ENCODE measurements at places on chromosomes 7 and 10. TPM values are rescaled to one million over a fixed set of nuclear protein-coding genes. Genes with fewer than 3 reads are reported as not detected.

The EPHB6 gene
- total RNA-seq: 32.3 TPM

The GATA3 gene
- 0.35 TPM for total RNA-seq

The TCAF2 gene
- 1.8 TPM for total RNA-seq

The PRKCQ gene
- 0.12 TPM for total RNA-seq

The PTN gene
- 7.4 TPM for total RNA-seq

The CDH23 gene
- total RNA-seq: under 0.01 TPM

All from pericardium fibroblast (primary cell).